Renal pelvis (tissue), 12 donors: ENCODE measurements at places on chromosomes 12 and 14. TPM values are rescaled to one million over a fixed set of nuclear protein-coding genes. Genes with fewer than 3 reads are reported as not detected.

DNA sequence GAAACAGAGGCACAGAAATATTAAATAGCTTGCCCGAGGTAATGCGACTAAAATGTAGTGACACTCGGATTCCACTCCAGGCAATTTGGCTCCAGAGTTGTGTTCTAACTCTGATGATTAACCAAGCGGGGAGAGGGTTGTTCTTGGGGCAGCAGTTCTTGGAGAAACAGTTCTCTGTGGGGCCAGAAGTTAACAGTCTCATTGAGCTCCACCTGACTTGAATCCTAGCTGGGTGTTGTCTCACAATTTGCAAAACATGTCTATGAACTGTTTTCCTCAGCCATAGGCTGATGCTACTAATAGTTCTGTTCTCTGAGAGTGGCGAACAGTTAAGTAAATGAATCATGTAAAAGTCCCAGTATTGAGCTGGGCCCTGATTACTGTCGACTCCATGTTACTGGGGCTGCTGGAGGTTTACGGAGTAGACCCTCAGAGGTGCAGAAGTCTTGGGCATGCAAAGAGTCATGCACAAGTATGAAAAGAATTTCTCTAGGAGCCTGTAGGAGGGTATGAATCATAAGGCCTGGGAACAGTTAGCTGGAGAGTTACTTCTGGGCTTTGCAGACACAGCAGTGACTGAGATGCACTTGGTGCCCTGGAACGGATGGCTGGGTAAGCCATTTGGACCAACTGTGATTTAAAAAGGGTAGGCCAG, 15.4 kb upstream of the NIN start:
- no peak for DNase-seq

DNA sequence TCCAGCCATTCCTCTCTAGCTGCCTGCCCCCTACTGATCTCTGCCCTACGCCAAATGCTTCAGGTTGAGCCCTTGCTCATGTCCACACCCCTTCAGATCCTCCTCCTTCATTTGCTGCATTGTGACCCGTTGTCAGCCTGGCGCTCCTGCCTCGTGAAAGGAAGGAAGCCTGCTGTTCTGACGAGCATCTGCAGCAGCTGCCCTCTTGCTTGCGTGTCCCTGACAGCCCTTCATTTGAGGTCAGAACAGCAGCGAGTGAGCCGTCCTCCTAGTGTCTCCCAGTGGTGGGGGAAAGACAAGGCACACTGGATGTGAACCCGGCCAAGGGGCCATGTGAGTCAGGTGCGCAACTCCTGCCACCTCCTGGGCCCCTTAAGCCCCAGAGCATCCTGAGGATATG, 3.0 kb upstream of the PIANP start:
- no peak for DNase-seq

Gene SERPINA1
- polyA plus RNA-seq = 81.3 TPM

DNA sequence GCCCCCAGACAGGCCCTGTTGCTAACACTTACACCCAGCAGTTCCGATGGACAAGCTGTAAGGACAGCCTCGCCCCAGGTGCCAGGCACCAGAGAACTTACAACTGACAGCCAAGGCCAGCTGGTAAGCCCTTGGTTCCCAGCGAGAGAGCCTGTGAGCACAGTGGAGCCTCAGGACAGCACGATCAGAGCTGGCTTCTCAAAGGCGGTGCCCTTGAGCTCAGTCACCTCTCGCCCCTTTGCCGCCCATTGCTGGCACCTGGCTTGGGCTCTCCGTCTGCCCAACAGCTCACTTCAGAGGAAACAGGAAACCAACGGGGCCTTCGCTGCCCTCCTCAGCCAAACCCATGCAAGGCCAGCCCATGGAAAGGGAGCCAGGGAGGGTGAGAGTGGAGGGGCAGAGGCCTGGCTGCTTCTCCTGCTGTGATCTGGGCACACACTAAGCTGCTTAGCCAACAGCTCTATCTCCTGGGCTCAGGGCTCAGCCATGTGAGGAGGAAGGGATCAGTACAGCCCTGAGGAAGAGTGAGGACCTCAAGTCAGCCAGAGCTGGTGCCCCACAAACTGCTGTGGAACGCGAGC, 98.5 kb downstream of the SINHCAF start:
- DNase-seq = no peak

- DNase-seq = peak; percentile 83
Observed at GRCh38 chr14:21476523-21476924, 235 bp downstream of the RAB2B start.

Gene MMP19
- 1.2 TPM for polyA plus RNA-seq

DNA sequence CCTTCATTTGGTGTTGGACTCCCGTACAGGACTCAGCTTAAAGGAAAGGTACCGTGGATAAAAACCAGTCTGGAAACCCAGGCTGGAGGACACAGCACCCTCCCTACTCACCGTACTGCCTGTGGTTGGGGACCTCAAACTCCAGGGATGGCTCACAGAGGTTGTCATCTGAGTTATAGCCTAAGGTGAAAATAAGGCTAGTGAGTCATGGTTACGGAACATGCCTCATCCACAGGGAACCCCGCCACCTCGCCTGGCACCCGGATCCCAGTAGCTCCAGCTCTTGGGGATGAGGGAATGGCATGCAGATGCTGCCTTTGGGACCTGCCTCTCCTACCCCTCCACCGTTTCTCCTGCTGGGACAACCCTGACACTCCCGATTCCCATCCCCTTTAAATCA, 36.8 kb upstream of the GPR68 start:
- no peak for DNase-seq

GRCh38 chr12:128789356-128789929, 34.3 kb downstream of the SLC15A4 start:
- DNase-seq = no peak

Gene KRT6B
- not detected for polyA plus RNA-seq

- DNase-seq = no peak
Observed at GRCh38 chr12:154058-154457, 59.9 kb downstream of the SLC6A12 start.

Gene YARS2
- 35.0 TPM for polyA plus RNA-seq

Gene ACOT2
- polyA plus RNA-seq = 69.6 TPM

- no peak for DNase-seq
Observed at GRCh38 chr12:97984974-97985580, 522.5 kb downstream of the RMST start.

Gene B3GNT4
- 4.5 TPM for polyA plus RNA-seq

DNA sequence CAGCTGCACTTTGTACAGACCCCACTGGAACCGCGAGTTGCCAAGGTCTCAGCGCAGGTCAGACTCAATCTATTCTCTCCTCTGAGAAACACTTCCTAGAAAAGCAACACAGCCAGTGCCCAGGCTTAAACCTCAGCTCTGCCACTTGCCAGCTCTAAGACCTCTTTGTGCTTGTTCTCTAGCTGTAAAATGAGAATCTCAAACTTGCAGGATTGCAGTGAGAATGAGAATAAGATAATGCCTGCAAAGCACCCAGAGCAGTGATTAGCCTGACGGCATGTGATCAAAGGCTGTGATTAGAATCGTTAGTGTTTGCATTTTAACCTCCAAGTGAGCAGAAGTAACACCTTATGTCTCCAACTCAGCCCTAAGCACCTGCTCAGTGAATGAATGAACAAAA, 21.3 kb downstream of the ANO2 start:
- no peak for DNase-seq

DNA sequence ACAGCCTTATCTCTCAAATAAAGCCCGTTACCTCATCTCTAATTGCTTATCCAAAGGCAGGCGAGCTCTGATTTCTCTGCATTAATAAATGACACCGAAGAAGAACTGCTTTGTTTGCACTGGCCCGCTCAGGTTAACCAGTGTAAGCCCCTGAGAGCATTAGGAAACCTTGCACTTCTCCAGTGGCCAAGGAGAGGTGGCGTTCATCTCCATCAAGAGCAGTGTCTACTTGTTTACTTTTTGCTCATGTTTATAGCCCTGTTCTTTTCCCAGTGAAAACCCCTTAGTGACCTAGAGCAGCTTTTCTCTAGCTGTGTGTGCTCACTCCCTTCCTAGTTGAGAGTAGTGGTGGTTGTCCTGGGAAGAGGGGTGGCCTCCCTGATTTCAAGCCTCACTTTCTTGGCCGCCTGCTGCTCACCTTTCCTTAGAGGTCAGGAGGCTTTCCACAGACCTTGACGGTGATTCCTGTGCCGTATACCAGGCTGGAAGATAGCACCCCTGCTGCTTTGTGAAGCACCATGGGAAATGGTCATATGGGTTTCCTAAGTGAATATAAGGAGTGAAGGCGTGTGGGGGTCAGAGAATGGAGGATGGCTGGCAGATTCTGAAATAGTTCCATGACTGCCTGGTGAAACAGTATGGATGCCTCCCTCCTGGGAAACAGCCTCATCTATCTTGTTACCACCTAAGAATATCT, 16.6 kb downstream of the FBXW8 start:
- DNase-seq = no peak

Gene NKX2-1
- not detected for polyA plus RNA-seq

DNA sequence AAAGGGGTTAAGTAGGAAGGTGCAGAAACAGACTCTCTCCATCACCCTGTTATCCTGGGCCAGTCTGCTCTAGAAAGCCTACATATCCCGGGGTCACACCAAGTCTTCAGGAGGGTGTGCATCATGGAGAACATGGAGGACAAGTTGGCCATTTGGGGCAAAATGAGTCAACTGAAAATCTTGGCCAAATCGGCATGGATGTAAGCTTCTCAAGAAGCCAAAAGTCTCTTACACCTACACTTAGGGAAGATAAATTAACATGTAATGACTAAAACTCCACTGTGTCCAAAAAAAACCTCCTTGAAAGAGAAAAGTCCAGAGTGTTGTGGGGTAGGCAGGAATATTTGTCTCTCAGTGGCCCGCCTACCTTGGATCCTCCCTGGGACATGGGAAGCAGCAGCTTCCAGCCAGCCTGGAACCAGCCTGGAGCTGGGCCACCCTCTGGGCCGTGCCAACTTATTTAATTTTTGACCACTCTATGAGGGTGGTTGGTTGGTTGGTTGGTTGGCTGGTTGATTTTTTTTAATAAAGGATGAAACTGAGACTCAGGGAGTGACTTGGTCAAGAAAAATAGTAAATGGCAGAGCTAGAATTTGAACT, 17.9 kb upstream of the TC2N start:
- no peak for DNase-seq

DNA sequence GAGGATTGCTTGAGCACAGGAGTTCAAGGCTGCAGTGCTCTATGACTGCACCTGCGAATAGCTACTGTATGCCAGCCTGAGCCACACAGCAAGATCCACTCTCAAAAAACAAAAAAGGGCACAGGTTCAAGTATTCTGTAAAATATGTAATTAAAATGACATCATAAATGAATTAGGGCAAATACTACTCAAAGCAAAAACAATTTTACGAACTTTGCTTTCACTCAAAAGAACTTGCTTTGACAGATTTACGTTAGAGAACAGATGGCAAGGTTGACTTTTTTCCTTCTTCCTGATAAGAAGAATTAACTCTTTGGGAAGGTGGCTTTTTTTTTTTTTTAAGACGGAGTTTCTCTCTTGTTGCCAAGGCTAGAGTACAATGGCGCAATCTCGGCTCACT, 44.0 kb upstream of the EAPP start:
- DNase-seq = no peak

Gene EEF1AKMT3
- 13.7 TPM for polyA plus RNA-seq

DNA sequence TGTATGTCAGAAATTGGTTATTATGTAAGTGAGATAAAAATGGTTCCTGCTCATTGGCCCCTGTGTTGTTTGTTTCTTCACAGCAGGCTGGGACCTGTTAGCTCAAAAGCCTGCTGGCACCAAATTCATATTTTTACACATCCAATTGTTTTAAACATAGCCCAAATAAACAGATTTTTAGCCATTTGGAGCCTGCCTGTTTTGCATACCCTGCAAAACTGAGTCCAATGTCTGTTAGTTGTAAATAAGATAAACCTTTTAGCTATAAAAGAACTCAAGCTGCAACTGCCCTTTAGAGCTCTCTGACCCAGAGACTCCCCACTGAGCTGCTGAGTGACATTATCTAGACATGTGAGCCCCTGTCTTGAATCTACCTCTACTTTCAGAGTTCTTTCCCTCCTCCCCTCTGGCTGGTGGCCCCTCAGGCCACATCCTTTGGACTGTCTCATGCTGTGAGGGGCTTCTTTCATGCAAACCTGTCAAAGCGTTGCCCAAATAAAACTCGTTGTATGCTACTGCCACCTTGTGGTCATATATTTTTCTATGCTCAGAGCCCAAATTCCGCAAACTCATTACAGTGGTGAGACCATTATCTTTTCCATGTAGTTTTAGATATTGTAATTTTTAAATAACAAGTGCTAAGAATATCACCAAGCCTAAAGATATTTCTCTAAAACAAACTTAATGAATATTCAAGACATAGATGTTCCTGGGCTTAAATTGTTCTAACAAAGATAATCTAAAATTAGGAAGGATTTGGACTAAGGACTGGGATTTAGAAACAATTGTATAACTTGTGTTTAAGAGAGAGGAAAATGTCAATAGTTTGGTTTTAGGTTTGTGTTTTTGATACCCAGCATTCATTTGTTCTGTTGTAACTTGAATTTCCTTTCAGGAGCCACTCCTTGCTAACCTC, 337.9 kb downstream of the AACS start:
- peak; percentile 12 for DNase-seq

- no peak for DNase-seq
Observed at GRCh38 chr14:99745307-99745951, 47.8 kb upstream of the EML1 start.

DNA sequence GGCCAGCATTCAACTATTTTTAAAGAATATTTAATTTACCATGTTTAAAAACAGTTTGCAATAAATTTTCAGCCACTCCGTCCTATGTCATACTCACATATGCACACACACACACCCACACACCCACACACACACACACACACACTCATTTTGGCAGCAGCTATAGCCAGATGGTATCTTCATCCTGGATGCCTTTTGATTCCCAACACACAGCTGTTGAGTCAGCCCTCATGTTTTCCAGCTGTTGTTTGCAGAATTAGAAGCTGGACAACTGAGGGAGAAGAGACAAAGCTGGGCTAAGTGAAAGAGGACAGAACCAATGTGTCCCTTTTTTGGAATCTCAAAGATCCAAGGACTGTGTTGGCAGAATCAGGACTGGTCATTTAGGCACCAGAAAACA, 80.0 kb upstream of the EGLN3 start:
- DNase-seq = peak; percentile 71

Gene FAM90A1
- polyA plus RNA-seq = 1.6 TPM

DNA sequence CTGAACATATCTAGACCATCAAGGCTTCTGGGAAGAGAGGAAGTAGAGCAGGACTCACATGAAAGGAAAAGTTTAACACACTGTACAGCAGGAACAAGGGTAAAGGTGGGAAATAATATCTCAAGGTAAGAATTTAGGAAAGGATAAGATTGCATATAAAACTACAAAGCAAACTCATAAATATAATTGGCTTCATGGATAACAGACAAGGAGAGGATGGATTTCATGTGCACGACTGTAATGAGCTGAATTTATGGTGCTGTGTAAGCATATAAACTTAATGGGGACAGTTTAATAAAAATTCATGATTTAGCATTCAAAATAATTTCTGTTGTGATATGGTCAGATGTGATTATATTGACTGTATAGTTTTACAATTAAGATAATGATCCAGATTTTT, 298.0 kb downstream of the GXYLT1 start:
- DNase-seq = no peak

Gene KLRC3
- polyA plus RNA-seq = 0.25 TPM

Gene LUM
- polyA plus RNA-seq = 43.2 TPM

Gene STYK1
- polyA plus RNA-seq = 0.67 TPM

GRCh38 chr14:96017882-96018281, 21.3 kb upstream of the C14orf132 start:
- no peak for DNase-seq
